ENCODE measurements at places on chromosomes 6 and 20.
A peak's percentile ranks its signal among the peaks of the same experiment; 100 is the strongest.

DNA sequence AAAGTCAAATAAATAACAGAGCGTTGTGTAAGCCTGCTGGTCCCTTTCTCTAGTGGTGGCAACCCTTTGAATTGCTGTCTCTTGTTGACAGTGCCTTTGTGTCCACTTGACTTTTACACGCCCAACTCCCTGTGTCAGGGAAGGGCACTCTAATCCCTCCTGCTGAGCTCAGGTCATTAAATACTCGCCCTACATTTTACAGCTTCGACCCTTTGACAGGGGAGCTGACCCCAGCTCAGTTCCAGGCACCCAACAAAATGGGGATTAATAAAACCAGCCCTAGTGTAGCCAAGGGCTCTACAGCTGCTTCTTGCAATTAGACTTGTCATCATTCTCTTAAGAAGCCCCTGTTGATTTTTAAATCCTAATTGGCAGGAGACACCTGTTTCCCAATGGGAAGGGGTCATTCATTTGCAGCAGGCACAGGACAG, 308.2 kb downstream of the EYA4 start:
- DNase-seq, result peak; percentile 29

- no peak for DNase-seq
Measured at GRCh38 chr6:1285556-1285955, 26.3 kb upstream of the FOXQ1 start.

GRCh38 chr20:9551808-9552550, 37.6 kb downstream of the LAMP5 start:
- no peak for DNase-seq

GRCh38 chr6:161238500-161238899, 35.4 kb downstream of the AGPAT4 start:
- DNase-seq, result no peak

GRCh38 chr6:90976341-90976740, 389.5 kb upstream of the MAP3K7 start:
- DNase-seq, result no peak

- peak; percentile 25 for DNase-seq
Measured at GRCh38 chr6:42049116-42049809, 1.1 kb upstream of the TAF8 start.

GRCh38 chr20:36601540-36601939, 4.0 kb upstream of the RAB5IF start:
- DNase-seq, result no peak

GRCh38 chr20:21235484-21236445, 67.4 kb upstream of the XRN2 start:
- DNase-seq, result peak; percentile 89

DNA sequence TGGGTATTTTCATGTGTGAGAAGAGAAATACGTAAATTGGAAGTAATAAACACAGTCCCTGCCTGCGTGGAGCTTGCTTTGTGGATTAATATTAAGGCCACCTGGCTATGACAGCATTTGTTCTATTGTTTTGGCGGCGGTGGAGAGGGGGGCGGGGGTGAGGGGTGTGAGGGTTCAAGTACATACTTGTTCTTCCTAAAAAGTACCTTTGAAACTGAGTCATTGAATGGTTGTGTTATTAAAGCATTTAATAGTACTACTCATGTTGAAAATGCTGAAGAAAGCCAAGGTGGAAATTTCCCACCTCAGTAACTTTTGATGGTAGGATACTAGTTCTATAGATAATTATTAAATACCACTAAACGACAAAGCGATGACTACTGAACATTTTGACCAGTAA, 95.0 kb downstream of the FOXC1 start:
- DNase-seq, result no peak

- DNase-seq, result no peak
Measured at GRCh38 chr6:15444081-15444731, 198.3 kb downstream of the JARID2 start.

DNA sequence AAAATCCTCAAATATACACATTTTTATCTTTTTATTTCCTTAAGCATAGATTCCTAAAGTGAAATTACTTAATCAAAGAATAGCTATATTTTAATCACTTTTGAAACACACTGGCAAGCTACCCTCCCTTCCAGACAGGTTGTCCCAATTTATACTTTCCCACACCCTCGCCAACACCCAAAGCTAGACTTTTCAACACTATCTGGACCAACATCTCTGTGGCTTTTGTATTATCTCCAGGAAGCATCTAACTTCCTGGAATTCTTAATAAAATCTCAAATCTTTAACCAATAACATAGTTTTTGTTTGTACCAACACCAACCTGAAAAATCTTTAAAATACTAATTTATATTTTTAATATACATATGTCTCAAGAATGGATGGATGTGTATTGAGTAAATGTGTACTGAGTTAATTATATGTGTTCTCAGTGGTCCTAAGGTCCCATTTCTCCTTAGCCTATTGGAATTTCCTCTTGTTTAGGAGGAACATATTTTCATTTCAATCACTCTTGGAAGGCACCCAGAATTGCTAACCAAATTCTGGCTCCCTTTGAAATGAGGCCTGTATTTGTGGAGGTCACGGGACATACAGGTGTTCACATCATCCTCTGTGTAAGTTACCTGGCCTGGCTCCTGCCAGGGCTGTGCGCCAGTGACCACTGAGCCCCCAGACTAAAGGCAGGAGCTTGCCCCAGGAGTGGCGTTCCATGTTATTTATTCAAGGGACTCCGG, 17.4 kb upstream of the GFOD1 start:
- no peak for DNase-seq

DNA sequence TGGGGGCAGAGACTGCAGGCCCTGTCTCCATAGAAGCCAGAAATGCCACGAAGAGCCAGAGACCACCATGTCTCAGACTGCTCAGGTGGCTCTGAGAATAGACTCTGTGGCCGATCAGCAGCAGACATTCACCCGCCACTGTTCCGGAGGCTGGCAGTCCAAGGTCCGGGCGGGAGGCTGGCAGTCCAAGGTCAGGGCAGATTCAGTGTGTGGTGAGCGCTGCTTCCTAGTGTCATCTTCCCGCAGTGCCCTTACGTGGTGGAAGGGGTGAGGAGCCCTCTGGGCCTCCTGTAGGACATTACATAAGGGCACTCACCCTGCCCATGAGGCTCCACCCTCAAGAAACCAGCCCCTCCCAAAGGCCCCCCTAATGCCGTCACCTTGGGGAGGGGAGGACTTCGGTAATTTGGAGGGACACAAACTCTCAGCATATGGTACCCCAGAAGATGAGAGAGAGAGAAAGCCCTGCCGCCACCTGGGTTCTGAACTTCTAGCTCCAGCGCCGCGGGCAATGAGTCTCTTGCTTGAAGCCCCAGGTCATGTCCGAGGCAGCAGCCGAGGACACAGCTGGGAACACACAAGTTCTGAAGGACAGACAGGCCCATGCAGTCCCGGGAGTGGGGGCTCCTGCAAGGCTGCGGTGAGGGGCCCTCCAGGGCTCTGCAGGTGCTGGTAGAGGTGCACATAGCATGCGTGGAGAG, 36.4 kb downstream of the DACT2 start:
- no peak for DNase-seq

DNA sequence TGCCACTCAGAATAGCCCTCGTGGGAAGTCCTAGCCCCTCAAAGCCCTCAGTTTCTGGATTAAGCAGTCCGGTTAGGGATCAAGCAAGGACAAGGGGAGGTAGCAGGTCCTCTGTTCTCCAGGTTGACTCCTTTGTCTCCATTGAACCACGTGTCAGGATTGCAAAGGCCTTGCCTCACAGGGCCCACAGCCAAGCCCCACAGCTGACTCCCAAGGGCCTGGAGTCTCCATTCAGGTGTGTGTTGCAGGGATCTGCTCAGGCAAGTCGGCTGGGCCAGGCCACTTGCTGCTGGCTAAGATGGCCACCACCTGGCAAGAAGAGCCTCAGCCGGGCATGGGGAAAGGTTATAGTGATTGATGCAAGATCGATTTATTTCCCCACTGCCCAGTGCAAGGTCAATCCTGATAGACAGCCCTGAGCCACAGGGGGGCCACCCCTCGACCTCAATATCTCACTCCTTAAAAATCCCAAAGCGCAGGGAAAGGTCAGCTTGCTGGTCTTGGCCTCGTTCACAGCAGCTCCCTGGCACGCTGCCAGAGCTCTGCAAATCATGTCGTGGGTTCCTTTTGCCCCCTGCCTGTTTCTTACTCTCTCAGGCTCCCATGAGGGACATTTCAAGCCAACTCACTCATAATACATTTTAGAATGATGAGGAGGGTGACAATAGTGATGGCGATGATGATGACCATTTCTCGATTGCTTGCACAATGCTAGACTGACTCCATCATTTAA, 75.9 kb downstream of the EDN3 start:
- DNase-seq, result no peak

Measured in retina (tissue), 1 donor.